ENCODE measurements at places on chromosomes 4 and X.

- DNase-seq: no peak
Measured at GRCh38 chr4:23455456-23456158, 434.2 kb downstream of the PPARGC1A start.

DNA sequence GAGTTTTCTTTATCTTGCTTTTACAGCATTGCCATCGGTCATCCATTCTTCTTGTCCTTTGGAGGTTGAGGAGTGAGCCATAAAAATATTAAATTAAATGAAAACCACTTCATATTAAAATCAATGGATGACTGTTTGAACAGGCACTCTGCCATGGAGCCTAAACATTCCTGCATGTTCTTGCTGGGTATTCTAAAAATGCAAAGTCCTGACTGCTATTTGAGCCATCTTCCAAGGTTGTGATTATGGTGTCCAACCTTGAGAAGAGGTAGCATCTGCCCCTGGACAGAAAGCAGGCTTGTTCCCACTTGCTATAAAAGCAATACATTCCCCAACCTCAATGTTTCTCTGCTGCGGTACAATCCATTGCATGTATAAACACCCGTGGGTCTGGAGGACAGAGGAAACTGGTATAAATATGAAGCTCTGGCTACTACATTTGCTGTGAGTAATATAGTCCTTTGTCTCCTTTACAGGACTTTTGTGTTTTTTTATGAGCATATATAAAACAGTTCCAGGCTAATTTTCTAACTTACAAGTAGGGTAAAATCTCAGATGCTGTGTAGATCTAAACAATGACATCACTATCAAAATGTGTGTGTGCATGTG is 70.9 kb upstream of the FAT4 start:
- DNase-seq: no peak

- no peak for DNase-seq
Measured at GRCh38 chr4:124937993-124938392, 225.5 kb upstream of the ANKRD50 start.

- DNase-seq: no peak
Measured at GRCh38 chr4:189302719-189303118, 638.0 kb upstream of the FRG1 start.

GRCh38 chr4:158446106-158446505 is 75.6 kb upstream of the RXFP1 start:
- no peak for DNase-seq

- DNase-seq: no peak
Measured at GRCh38 chr4:158492391-158492790, 29.3 kb upstream of the RXFP1 start.

- no peak for DNase-seq
Measured at GRCh38 chrX:150506020-150506419, 62.4 kb upstream of the MTM1 start.

- DNase-seq: no peak
Measured at GRCh38 chrX:38268011-38268410, 47.3 kb upstream of the SRPX start.

GRCh38 chrX:37809970-37810369 is 30.1 kb downstream of the CYBB start:
- no peak for DNase-seq

- DNase-seq: no peak
Measured at GRCh38 chr4:1939664-1940509, 68.7 kb downstream of the NSD2 start.

DNA sequence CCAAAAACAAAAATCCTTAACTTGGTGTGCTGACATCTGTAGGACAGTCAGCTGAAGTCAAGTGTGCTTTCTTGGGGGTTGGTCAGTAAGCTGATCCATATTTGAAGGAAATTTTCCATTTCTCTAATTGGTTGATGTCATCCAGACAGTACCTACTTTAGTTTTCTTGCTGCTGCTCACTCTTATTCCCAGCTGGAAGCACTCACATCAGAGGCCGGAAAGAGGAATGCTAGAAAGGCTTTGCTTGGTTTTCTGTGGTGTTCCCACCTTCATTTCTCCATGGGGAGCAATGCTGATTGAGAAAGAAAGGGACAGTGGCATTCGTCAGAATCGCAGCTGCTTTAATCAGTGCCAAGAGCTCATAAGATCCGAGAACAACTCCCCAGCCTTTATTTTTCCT is 227.0 kb downstream of the C4orf33 start:
- no peak for DNase-seq

GRCh38 chr4:102832105-102832504 is 4.8 kb upstream of the UBE2D3 start:
- no peak for DNase-seq

GRCh38 chrX:14228611-14229010 is 198.9 kb upstream of the GEMIN8 start:
- no peak for DNase-seq

DNA sequence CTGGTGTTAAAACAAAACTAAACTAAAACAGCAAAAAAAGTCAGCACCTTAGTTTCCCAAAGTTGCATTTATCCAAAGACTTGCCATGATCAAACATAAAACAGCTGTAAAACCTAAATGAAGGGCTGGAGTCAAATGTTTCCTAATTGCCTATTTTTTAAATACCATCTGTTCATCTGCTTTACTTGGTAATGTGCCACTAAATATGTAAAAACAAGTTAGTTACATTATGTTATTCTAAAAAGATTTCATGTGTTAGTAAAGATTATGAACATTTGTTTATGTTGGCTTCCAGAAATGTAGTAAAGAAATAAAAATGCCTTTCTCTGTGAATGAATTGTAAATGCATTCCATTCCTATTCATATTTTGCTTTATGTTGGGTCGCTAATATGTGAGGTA is 977.8 kb downstream of the FSTL5 start:
- DNase-seq: no peak

DNA sequence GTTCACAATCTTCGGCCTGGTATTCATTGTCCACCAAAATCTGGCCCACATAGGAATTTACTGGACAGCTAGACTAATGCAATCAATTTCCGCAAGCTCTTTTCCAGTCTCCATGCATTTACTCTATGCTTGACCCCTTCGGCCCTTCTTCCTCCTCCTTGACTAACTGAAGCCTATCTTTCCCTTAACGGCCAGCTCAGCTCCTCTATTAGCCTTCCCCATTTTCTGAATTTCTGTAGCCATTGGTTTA is 1.2 kb upstream of the PHKA2 start:
- no peak for DNase-seq

- no peak for DNase-seq
Measured at GRCh38 chrX:12400218-12400617, 261.9 kb downstream of the FRMPD4 start.

GRCh38 chrX:153507484-153508178 is 9.8 kb upstream of the ATP2B3 start:
- DNase-seq: peak; percentile 65

GRCh38 chr4:142366769-142367181 is 479.3 kb downstream of the INPP4B start:
- no peak for DNase-seq

GRCh38 chr4:150182794-150183193 is 104.5 kb downstream of the DCLK2 start:
- DNase-seq: no peak

GRCh38 chrX:45434231-45434630 is 233.6 kb upstream of the DIPK2B start:
- DNase-seq: no peak
